ENCODE measurements at places on chromosomes 13 and 19. TPM values are rescaled to one million over a fixed set of nuclear protein-coding genes. Genes with fewer than 3 reads are reported as not detected.

Gene NKPD1
- 0.19 TPM for polyA plus RNA-seq

Gene ZNF709
- 6.1 TPM for polyA plus RNA-seq

Gene SLC46A3
- 2.6 TPM for polyA plus RNA-seq

Gene ZNF333
- 27.3 TPM for polyA plus RNA-seq

Gene GAPDHS
- not detected for polyA plus RNA-seq

Gene C19orf33
- 10.9 TPM for polyA plus RNA-seq

Gene PSG1
- 0.07 TPM for polyA plus RNA-seq

Gene SGCG
- 4.4 TPM for polyA plus RNA-seq

Gene HSD17B14
- 44.8 TPM for polyA plus RNA-seq

Gene GJB2
- 4.5 TPM for polyA plus RNA-seq

Gene DNAJC3
- polyA plus RNA-seq: 34.7 TPM

Gene FCAR
- 0.29 TPM for polyA plus RNA-seq

Gene NLRP11
- polyA plus RNA-seq: 0.27 TPM

Gene CD37
- polyA plus RNA-seq: 36.4 TPM

Gene SH2D3A
- 5.7 TPM for polyA plus RNA-seq

Gene APOE
- 528 TPM for polyA plus RNA-seq

- DNase-seq: no peak
These were observed 36.2 kb downstream of the ATP12A start for GRCh38 chr13:24716446-24716845.

GRCh38 chr13:111398196-111398595 is 77.8 kb downstream of the TEX29 start:
- DNase-seq: no peak

- DNase-seq: peak; percentile 74
These were observed 49.9 kb downstream of the UFM1 start for GRCh38 chr13:38399535-38399934.

GRCh38 chr13:30851697-30852096 is 54.4 kb upstream of the MEDAG start:
- DNase-seq: no peak

- DNase-seq: no peak
These were observed 75.9 kb upstream of the DOCK9 start for GRCh38 chr13:99053636-99054233.

- no peak for DNase-seq
These were observed 45.0 kb downstream of the FLT3 start for GRCh38 chr13:28055357-28055756.

DNA sequence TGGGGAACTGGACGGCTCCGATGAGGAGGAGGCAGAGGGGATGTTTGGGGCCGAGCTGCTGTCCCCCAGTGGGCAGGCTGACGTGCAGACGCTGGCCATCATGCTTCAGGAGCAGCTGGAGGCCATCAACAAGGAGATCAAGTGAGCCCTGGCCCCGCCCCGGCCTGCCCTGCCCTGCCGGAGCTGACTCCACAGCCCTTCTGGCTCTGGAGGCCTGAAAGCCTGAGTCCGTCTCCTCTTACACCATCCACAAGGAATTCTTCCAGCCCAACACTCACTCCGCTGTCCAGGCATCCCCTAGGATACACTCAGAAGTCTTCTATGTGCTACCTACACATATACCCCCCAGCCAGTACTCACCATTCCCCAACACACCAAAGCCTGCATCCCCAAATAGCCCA is 17.4 kb downstream of the PPFIA3 start:
- no peak for DNase-seq

- DNase-seq: no peak
These were observed 17.2 kb upstream of the RNASEH2B start for GRCh38 chr13:50892210-50892944.

DNA sequence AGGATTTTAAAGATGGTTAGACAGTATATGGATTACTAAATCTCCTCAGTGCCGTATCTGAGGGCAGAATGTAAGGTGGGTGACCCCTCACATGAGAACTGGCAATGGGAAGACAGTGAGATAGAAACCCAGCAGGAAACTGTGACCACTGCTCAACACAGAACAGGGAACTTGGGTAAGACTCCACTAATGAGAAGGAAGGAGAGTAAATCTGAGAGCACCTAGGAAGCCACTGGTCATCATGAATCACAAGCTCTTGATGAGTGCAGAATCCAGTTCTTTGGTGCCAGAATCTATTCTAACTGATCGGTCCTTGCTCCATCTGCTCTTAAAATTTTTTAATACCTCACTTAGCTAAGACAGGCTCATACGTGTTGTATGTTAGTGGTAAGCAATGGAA is 261.8 kb downstream of the KLF12 start:
- no peak for DNase-seq

- no peak for DNase-seq
These were observed 98.0 kb downstream of the ESD start for GRCh38 chr13:46698910-46699460.

DNA sequence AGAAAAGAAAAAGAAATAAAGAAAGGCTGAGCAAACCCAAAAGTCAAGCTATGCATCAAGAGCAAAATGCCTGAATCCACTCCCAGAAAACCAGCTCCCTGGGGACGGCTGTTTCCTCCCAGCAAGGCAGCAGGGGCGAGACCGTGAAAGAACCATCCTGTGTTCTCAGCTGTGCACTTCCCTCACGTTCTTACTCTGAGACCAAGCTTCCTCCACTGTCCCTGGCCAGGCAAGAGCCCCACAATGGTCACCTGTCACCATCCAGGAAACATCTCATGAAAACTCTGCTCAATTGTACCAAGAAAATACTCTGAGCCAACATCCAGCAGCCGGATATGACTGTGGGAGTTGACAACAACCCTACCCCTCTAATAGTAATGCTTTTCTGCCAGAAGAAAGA is 22.9 kb downstream of the RAB20 start:
- no peak for DNase-seq

- DNase-seq: no peak
These were observed 1227.4 kb downstream of the PCDH17 start for GRCh38 chr13:58858870-58859371.

- DNase-seq: no peak
These were observed 198.7 kb downstream of the KCTD12 start for GRCh38 chr13:76687467-76687866.

DNA sequence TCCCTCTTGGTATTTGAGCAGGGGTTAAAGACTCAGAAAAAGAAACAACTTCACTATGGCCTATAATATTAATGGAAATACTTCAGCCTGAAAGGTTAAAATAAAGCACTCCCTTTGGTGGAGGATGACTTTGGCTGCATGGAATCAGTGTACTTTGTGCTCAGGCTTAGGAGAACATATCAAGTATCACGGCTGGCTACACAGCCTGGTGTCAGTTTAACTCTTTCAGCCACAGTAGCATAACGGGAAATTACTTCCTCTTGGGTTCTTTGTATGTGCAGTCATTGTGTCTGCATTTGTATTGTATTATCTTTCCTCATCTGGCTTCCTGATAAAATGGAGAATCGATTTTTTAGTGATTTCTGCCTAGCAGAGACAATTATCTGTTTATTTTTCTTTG is 239.0 kb downstream of the GGACT start:
- DNase-seq: peak; percentile 11

GRCh38 chr13:27952876-27953675 is 16.0 kb downstream of the CDX2 start:
- no peak for DNase-seq

DNA sequence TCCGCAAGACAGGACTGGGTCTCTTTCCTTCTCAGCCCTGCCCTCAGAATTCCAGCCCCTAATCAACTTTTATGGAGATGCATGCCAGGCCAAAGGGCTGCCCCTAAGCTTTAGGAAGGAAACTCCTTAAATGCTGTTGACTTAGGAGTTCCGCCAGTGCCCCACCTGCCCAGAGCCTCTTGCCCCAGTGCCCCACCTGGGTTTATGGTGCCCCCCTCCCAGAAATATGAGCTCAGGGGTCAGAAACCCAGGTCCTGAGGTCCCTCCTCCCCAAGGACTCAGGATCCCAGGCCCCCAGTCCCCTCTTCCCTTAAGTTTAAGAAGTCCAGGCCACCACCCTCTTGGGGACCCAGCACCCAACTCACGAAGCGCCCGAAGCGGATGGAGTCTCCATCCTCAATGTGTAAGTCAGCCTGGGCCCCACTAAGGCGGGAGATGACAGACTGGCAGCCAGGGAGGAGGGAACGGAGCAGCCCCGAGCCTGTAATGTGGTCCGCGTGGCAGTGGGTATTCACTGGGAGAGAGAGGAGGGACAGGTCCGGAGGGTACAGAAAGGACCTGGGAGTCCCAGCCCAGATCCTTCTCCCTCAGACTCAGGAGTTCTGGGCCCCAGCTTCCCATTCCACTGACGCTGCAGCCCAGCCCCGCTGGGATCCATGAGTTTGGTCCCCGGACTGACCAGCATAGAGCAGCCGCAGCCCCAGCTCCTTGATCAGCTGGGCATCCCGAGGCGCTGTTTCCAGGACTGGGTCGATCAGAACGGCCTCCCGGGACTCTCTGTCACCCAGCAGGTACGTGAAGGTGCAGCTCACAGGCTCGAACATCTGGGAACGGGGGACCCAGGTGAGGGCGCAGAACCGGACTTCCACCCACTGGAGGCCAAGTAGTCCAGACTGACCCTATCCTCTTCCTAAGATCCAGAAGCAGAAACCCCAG is 897 bp downstream of the ETHE1 start:
- no peak for DNase-seq

DNA sequence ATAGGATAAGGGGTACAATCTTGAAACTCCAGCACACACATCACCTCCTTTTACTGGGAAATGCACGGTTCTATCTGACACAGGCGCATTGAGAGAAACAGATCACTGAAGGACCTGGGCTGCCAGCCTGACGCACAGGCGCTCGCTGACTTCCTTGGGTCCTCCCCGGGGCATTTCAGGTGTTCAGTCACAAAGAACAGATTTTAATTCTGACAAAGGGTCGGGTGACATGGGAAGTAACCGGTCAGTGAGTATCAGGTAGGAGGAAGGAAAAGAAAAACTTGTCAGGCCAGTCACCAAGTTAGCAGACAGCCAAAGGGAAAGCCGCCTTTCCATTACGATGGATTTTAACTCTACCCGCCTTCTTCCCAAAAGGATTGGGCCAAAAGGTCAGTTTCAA is 39.6 kb downstream of the INSR start:
- DNase-seq: peak; percentile 42

GRCh38 chr13:49368688-49369087 is 75.2 kb downstream of the CAB39L start:
- no peak for DNase-seq

DNA sequence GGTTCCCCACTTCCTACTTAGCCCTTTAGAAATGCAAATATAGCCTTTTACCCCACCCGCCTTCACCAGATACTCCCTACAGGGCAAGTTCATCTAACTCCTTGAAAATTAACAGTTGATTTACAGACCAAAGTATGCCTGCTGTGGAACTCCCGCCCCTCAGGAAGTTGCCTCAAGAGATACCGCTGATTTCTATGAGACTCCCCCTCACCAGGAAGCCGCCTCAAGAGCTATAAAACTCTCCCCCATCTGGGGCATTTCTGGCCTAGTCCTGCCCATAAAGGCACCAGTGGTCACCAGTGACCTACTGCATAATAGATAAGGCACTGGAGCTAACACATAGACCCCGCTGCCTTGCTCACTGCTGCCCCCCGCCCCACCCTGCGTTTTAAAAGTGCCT is 201.7 kb upstream of the UBL3 start:
- peak; percentile 39 for DNase-seq

DNA sequence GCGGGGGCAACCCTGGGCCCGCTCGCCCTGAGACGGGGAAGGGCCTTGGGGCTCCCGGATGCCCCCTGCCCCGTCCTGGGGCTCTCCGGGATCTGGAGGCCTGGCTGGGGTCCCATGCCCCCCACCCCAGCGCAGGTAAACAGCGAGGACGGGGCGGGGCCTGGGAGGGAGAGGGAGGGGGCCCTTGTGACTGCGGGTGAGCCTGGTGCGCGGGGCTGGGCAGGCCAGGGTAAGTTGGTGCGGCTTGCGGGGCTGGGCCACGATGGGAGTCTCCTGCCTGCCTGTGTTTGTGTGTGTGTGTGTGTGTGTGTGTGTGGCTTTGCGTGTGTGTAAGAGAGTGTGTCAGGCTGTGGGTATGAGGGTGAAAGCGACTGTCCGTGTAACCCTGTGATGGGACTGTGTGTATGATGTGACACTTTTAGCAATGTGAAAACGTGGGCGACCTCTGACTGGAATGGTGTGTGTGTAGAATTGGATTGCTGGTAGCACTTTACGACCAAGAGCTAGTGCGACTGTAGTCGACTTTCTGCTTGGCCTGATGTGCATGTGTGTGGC is 426 bp downstream of the KLC3 start:
- no peak for DNase-seq
